ENCODE measurements at places on chromosomes 16 and 17.

DNA sequence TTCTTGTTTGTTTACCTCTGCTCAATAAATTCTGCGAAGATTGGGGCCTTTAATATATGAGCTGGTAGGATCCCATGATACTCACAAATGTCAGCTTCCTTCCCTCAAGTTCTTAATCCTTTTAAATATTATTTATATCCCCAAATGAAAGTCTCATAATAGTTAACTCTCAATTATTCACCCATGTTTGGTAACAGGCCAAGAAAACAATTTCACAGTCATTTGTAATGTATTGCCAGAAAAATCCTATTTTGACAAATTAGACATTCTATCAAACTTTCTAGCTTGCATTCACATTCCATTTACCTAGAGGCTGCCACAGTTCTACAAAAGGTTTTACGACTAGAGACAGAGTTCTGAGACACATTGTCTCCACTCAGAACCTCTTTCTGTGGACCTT is 441.2 kb downstream of the UTP18 start:
- DNase-seq = no peak

- DNase-seq = no peak
Observed at GRCh38 chr16:47667956-47668355, 206.8 kb downstream of the PHKB start.

GRCh38 chr16:11530171-11530940 is 56.4 kb downstream of the LITAF start:
- DNase-seq = no peak

DNA sequence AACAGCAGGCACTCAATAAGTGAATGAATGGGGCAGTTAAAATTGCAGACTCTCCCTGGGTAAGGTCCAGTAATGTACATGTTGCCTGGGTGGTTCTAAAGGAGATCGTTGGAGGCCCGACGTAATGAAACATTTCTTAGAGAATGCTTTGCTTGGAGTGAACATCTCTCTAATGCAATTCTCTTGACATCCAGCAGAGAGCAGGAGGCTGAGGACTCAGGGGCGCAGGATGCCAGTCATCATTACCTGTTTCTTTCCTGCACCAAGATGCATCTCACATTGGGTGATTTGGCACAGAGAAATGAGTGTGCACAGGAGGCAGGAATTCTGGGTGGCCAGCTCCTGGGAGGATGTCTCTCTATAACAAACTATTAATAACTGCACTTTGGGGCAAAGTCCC is 130.3 kb upstream of the RBBP6 start:
- no peak for DNase-seq

- DNase-seq = no peak
Observed at GRCh38 chr16:9124908-9125584, 33.6 kb downstream of the HAPSTR1 start.

DNA sequence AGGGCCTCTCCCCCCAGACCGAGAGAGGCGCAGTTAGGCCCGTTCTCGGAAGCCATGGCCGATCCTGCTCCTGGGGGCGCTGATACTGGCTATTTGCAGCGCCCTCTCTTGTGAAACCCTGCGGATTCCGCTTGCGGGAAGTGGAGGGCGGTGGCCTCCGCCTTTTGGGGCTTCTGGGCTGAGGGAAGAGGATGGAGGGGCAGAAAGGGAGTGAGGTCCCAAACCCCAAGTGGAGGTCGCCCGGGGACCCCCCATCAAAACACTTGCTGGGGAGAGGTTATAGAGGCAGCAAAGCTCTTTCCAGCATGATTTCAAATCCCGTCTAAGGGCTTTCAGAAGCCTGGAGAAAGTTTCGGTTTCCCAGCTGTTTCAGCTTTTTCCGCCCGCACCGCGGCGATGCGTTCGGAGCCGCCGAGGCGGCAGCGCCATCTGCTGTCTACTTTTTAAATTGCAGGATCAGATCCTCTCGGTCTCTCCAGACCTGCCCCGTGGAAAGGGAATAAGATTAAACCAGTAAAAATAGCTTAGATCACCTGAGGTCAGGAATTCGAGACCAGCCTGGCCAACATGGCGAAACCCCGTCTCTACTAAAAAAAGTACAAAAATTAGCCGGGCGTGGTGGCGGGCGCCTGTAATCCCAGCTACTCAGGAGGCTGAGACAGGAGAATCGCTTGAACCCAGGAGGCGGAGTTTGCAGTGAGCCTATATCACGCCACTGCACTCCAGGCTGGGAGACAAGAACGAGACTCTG is 15.8 kb downstream of the SNX20 start:
- DNase-seq = peak; percentile 14

DNA sequence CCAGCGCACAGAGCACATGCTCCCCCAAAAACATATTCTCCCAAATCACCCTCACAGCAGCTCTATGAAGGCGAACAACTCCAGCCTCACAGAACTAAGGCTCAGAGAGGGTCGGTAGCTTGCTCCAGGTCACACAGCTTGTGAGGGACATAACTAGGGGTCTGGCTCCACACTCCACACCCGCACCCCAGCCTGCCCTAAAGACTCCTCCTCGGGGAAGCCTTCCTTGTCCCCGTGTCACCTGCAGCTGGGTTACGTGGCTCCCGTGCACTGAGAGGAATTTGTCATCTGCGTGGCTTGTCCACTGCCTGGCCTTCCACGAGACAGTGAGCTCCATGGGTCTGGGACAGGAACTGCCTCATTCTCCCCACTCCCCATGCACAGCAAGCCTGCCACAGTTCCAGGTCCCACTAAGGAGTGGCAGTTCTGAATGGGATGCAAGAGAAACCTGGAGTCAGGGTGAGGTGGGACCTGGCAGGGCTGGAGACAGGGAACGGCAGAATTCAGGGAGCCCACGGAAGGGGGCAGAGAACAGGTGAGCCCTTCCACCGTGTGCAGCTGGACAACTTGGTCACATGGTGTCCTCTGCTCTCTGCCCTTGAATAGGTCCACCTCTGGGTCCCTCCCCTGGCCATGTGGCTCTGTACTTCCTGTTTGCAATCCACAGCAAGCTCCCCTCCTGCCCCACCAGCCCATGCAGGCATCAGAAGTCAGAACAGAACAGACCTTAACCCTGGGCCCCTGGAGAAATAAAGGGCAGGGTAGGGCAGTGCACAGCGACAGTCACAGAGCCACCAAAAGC is 27.4 kb downstream of the TNFRSF13B start:
- DNase-seq = no peak

- no peak for DNase-seq
Observed at GRCh38 chr16:19703172-19703889, 14.7 kb downstream of the KNOP1 start.

GRCh38 chr17:35793257-35793656 is 2.2 kb downstream of the MMP28 start:
- DNase-seq = no peak

DNA sequence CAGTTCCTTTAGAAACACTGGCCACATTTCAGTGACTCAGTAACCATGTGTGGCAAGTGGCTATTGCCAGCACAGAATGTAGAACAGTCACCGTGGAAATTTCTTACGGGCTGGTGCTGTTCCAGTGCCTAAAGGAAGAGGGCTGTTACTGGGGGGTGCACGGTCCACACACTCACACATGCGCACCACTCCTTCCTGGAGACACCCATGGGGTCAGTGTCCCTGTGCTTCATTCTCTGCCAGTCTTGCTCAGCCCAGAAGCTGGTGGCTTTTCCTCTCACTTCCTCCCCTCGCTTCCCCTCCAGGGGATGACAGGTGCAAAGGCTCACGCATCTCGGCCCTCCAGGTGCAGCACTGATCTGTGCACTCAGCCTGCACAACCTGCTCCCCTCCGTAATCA is 115.6 kb downstream of the CCDC182 start:
- DNase-seq = no peak

DNA sequence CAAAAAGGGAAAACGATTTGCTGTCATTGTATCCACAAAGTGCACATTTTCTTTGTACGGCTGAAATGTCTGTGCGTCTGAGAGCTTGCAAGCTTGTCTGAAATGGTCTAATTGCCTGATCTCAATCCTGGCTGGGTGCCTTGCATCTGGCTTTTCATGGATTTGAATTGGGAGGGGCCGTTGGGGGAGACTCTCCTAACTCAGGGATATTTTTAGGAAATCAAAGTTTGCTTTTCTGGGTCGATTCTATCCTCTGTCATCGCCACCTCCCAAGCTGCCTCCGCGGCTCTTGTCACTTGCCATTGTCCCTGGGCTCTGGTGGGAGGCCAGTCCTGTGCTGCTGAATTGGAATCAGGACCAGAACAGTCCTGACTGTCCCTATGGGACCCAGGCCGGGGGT is 33.3 kb upstream of the MGAT5B start:
- DNase-seq = no peak

DNA sequence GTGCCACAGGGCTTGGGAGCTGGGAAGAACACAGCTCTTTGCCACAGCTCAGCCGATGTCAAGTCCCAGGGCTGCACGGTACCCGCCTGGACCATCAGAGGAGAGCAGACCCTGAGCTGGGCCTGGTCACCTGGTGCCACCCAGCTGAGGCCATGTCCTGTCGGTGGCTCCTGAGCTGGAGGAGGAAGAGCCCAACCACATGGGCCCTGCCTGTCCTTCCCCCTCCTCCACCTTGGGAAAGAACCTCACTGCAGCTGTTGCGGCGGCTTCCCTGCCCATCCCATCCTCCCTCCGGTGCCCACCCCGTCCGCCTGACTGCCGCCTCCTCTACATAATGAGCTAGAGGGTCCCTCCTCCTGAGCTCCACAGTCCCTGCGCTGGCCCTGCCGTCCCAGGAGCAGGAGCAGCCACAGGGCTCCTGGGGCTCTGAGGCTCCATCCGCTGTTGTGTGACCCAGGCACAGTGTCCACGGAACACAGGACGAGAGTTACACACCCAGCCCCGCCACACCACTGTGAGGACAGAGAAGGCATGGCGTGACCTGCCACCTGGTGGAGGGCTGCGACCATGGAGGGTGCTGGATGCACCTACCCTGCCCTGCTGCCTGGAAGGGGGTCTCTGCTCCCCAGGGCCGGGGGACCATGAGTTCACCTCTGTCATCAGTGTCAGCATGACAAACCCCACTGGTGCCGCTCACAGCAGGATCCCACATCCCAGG is 21.4 kb upstream of the CHMP6 start:
- peak; percentile 90 for DNase-seq

DNA sequence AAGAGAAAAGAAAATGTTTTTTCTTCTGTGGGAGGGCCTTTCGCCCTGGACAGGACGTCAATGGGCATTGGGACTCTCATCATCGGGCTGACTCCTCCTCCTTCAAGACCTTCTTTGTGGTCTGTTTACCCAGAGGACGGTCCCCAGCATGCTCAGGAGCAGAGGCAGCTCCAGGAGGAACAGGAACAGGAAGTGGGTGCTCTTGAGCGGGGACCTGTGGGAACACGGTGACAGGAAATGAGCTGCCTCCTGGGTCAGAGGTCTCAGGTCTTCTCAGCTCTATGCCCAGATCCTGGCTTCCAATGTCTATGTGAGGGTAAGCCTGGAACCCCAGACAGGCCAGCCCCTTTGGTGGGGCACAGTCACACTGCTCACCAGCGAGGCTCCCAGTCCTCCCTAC is 12.2 kb downstream of the CD300LD start:
- DNase-seq = no peak

DNA sequence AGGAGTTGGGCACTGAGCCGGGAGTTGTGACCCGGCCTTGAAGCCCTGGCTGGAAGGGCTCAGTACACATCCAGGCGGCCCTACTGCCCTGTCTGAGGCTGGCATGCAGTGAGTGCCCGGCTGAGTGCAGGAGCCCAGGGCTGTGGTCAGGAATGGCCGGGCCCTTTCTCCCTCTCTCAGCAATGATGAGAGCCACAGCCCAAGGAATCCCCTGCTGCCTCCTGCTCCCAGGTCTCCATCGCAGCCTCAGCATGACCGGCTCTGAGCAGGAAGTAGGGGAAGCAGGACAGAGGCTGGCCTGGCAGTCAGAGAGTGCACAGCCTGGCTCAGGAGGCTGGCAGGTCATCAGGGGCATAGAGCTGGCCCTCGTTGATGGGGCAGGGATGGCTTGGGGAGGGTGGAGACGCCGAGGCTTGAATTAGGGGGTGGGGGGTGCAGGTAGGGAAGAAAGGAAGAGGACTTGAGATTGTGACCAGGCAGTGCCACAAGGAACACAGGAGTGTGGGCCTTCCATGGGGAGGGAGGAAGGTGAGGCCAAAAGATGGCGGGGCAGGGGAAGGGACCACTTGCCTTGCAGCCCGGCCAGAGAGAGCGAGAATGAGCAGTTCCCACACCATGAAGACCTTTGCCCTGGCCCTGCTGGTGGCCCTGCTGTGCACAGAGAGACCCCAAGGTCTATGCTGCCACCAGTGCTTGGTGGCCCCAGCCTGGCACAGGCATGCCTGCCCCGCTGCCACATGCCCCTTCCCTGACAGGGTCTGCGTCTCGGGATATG is 32.1 kb upstream of the KRT17 start:
- DNase-seq = no peak

DNA sequence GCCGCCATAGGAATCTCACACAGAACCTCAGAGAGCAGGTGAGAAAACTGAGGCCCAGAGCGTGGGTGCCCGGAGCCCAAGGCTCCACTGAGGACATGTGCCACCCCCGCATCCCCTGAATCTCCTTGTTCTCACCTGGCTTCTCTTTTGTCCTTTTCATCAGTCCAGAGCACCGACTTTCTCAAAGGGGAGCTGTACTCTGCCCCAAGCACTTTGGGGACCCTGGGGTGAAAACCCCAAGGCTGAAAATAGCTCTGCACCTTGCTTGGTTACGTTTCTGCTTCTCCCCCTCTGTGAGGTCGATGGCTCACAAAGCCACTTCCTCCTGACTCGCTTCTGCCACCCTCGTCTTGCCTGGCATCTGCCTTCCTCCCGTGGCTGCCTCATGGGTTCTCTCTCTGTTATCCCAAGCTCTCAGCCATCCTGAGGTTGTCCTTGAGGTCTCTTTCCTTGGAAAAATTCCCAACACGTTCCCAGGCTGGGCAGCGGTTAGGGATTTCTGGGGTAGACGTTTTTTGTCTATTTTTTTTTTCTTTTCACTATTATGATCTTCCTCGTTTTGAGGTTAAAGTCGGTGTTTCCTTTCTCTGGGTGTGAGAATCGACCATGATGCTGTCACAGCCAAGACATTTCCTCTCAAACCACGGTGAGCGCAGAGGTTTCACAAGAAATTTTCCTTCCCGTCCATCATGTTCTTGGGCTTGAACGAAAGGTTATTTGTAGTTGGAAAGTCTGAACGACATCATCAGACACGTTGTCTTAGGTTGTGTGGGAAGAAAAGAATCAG is 37.2 kb downstream of the IRF8 start:
- DNase-seq = no peak

DNA sequence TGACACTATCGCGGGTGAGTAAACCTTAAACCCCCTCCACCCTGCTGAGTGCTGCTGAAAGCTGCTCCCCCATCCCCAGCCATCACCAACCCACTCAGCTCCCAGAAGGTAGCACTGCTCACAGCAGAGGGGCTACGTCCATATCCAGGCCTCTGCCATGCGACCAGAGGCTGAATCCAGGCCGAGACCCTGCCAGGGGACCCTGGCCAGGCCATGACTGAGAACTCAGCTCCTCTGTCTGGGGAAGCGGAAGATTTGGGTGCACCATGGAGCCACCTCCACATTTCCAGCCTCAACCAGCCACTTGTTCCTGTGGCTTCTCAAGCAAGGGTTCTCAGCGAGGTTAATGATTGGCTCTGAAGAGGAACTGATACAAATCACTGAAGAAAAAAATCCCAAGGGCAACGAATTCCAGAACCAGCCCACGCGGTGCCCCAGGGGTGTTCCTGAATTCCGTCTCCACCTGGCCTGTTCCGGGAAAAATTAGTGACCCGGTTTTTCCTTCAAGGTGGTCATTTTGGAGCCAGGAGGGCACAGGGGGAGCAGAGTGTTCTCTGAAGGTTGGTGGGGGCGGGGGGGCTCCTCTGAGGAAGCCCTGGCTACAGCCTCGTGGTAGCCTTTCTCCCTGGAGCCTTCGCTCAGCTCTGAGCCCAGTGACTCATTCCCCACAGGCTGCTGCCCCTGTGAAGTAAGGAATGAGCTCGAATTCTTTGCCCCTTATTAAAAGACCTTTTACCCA is 9.3 kb upstream of the SLC16A5 start:
- DNase-seq = no peak

- DNase-seq = no peak
Observed at GRCh38 chr17:4014148-4014927, 50.1 kb upstream of the ATP2A3 start.
